Stimulated activated CD8-positive, alpha-beta memory T cell treated with anti-CD3 and anti-CD28 coated beads, Interleukin-15, amount 100 ng/mL, for 24 hours (primary cell): ENCODE measurements at places on chromosomes 2 and 18.

- DNase-seq: no peak
Observed at GRCh38 chr18:80254971-80255500, 7.7 kb upstream of the PARD6G start.

- DNase-seq: no peak
Observed at GRCh38 chr2:133835821-133836619, 267.8 kb upstream of the NCKAP5 start.

GRCh38 chr2:109689973-109690372 lies 75.8 kb downstream of the SOWAHC start:
- no peak for DNase-seq

GRCh38 chr18:14964406-14964805 lies 216.4 kb downstream of the ANKRD30B start:
- no peak for DNase-seq

DNA sequence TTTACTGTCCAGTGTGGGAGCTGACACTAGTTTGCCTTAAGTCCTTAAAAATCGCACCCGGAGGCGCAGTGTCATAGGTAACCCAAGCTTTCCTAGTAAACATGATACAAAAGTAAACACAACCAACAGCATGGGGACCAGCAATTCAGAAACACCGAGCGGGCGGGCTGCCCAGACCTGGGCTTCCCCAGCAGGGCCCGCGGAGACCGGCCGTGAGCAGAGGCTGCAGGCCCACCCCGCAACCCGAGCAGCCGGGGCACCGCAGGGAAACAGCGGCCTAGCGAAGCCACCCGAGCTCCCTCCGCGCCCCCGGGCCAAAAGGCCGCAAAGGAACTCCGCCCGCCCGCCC lies 296 bp downstream of the TTC21B start:
- DNase-seq: no peak
